ENCODE measurements at places on chromosomes 13 and 19.
A peak's percentile ranks its signal among the peaks of the same experiment; 100 is the strongest.

DNA sequence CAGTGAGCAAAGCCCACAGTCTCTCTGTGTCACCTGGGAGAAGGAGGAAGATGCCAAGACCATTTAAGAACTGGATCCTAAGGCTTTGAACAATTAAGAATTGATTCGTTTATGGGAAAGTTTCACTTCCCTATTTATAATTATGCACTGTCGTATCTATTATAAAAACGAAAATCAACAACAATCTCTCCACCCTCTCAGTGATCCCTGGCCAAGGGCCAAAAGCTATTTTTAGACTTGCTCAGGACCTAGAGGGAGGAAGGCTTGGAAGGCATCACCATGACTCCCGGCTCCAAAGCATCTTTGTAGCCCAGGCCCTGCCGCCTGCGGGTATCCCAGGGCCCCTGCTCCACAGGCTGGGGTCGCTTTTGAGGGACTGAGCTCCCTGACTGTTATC, 1.3 kb downstream of the RHPN2 start:
- no peak for DNase-seq

GRCh38 chr13:71661921-71662320, 205.1 kb downstream of the DACH1 start:
- DNase-seq, result no peak

DNA sequence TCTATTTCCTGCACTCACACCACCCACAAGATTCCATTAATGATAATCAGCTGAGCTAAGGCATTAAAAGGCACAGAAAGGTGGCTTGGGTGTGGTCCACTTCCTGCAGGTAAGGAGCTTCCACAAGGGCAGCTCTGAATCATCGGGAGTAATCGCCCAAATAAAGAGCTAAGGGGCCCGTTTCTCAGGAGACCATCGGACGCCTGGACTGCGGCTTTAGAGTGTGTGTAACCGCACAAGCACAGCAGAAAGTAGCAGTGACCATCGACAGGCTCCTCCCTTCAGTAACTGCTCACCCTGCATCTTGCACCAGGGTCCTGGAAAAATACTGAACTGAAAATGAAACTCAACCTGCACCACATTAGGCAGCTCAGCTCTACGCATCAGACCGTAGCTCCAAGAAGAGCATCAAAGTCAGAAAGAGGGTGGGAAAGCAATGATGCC, 6.0 kb downstream of the STK24 start:
- peak; percentile 48 for DNase-seq

GRCh38 chr13:76939215-76939614, 9.1 kb upstream of the ACOD1 start:
- DNase-seq, result no peak

- no peak for DNase-seq
These were observed 14.6 kb downstream of the CEACAM3 start for GRCh38 chr19:41811036-41811435.

Data from stimulated activated CD8-positive, alpha-beta memory T cell treated with anti-CD3 and anti-CD28 coated beads, Interleukin-4, amount 100 ng/mL, for 48 hours (primary cell).